Neural progenitor cell (in vitro differentiated cells): ENCODE measurements at places on chromosomes 1 and 21. TPM values are rescaled to one million over a fixed set of nuclear protein-coding genes. Genes with fewer than 3 reads are reported as not detected.

DNA sequence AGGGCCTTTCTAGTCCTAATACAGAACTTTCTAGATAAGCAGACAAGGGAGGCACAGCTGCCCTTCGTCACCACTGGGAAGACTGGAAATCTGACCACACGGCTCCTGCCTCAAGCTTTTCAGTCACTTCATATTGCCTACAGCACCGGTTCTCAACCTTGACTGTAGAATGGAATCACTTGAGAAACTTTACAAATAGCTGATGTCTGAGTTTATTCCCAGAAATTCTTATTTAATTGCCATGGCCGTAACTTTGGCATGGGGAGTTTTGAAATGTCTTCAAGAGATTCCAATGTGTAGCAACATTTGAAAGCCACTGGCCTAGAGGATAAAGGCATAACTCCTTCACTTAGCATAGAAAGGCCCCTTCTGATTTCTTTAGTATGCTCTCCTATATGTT is 42.4 kb upstream of the STMN1 start:
- H3K36me3 ChIP-seq = no peaks in the 10 kb centered on the region
- H3K27me3 ChIP-seq = peaks cover 8% of the 10 kb centered on the region
- DNase-seq = no peak
- H3K4me1 ChIP-seq = peaks cover 5% of the 10 kb centered on the region
- H3K4me3 ChIP-seq = no peak overlapping the region
- no peak overlapping the region for H3K27ac ChIP-seq

DNA sequence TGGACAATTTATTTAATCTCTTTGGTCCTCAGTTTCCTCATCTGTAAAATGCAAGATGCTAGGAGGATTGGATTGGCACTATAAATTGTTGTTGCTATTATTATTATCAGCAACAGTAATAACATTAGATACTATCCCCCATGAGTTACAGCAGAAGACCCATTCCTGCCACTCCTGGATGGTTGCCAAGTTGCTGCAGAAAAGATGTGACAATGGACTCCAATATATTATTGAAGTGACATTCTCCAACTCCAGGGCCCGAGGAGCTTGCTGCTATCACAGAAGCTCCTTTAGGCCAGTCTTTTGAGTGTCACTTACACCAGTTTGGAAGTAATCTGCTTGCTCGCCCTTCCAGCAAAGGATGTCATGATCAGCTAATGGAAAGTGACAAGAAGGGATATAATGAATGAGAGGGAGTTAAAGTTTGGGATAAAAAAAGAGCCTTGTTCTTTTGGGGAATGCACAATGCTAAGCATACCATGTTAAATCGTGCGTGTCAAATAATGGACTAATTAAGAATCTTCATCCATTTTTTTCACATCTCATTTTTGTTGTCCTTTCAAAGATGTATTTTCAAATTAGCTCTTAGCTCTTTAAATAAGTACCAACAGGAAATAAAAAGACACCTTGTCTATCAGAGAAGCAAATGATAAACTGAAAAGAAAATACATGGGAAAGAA is 19.5 kb upstream of the PROX1 start:
- no peaks in the 10 kb centered on the region for H3K27me3 ChIP-seq
- no peak overlapping the region for H3K27ac ChIP-seq
- no peaks in the 10 kb centered on the region for H3K36me3 ChIP-seq
- DNase-seq = peak; percentile 58
- H3K4me1 ChIP-seq = peaks cover 22% of the 10 kb centered on the region

DNA sequence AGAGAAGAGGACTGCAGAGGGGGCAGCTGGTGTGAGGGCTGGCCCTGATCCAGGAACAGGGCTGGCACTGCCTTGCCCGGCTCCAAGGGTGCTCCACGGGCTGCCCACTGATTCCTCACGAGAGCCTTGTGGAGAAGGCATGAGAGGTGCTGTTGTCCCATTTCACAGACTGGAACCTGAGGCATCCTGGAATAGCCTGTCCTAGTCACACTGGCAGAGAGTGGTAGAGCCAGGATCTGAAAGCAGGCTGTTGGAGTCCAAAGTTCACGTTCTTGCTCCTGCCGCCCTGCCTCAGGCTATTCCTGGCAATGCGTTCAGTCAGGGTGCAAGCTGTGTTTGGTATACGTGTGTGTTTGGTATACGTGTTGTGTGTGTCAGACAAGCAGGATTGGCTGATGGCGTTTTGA is 1.8 kb downstream of the RER1 start:
- peaks cover 9% of the 10 kb centered on the region for H3K4me1 ChIP-seq
- no peaks in the 10 kb centered on the region for H3K27me3 ChIP-seq
- no peaks in the 10 kb centered on the region for H3K36me3 ChIP-seq
- no peak overlapping the region for H3K27ac ChIP-seq
- H3K4me3 ChIP-seq = no peak overlapping the region

- no peak for DNase-seq
- no peak overlapping the region for H3K4me3 ChIP-seq
- no peaks in the 10 kb centered on the region for H3K36me3 ChIP-seq
- H3K27me3 ChIP-seq = peaks cover 9% of the 10 kb centered on the region
- H3K4me1 ChIP-seq = peaks cover 7% of the 10 kb centered on the region
- H3K27ac ChIP-seq = no peak overlapping the region
Observed at GRCh38 chr1:220697326-220697725, 7.2 kb downstream of the C1orf115 start.

The IL22RA1 gene
- total RNA-seq = 0.03 TPM in 1 of 2 replicates, not detected in the other

GRCh38 chr1:150362721-150363425 is 1.1 kb upstream of the RPRD2 start:
- peak overlapping the region; percentile 99 for H3K27ac ChIP-seq
- H3K27me3 ChIP-seq = no peaks in the 10 kb centered on the region
- H3K4me1 ChIP-seq = peaks cover 18% of the 10 kb centered on the region
- peak overlapping the region; percentile 77 for H3K4me3 ChIP-seq

DNA sequence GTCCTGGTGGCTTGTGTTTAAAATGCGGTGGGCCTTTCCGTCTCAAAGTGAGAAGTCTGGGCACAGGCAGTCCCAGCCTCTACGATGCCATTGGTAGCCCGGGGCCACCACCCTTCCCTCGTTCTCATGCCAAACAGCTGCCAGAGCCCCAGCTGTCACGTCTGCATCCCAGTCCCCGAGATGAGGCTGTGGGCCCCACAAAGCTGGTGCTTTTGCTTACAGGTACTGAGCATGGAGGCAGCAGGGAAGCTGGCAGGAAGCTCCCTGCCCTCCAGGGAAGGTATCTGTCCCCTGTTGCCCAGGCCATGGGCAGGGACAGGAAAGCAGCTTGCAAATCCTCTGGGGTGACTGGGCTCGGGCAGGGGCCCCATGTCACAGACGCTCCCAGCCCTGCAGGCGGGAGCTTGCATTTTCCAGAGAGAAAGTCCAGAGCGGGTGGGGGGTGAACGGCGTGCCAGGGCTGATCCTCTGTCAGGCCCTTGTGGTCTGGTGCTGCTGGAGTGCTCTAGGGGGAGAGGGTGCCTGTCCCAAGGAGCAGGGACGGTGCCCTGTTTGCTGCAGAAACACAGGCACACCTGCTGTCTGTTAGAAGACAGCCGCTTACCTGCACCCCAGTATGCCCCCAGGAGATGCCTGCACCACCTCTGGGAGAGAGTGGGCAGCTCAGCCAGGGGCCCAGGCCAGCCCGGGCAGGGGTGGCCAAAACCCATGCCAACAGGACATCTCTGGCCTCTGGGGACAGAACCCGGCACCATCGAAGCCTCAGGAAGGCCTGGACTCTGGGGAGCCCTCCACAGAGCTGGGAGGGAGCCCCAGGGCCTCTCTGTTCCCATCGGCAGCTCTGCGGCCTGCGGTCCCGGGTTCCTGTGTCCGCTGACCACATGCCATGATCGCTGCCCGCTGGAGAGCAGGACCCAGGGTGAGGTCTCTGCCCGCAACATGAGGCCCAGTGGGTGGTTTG is 45.9 kb downstream of the SLX9 start:
- H3K4me3 ChIP-seq = no peak overlapping the region
- H3K27me3 ChIP-seq = no peaks in the 10 kb centered on the region
- no peaks in the 10 kb centered on the region for H3K36me3 ChIP-seq
- H3K27ac ChIP-seq = no peak overlapping the region
- peaks cover 4% of the 10 kb centered on the region for H3K4me1 ChIP-seq

The RNU1-1 gene
- under 0.01 TPM in 2 replicates for total RNA-seq

The OVAAL gene
- total RNA-seq = not detected in 2 replicates

The TMEM52 gene
- 2.9 and 7.4 TPM in 2 replicates for total RNA-seq

The PLEKHN1 gene
- 0.09 TPM in 1 of 2 replicates, not detected in the other for total RNA-seq

The GPR61 gene
- total RNA-seq = 0.71 and 1.4 TPM in 2 replicates

DNA sequence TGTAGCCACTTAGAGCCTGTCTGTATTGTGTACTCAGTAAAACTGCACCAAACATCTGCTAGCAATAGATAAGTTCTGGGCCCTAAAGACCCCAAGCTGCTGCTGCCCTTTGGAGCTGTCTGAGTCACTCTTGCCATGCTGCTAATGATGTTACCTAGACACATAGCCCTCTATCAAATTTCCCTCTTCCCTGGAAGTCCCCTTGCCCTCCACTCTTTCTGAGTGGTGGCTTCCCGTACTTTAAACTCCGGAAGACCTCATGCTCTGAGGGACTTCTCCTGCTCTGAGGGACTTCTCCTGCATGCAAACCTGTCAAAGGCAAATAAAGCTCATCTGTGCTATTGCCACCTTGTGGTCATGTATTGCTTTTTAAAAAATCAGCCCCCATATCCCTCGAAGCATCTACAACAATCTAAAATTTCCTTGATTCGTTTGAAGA is 34.0 kb downstream of the FH start:
- no peak overlapping the region for H3K4me3 ChIP-seq
- no peaks in the 10 kb centered on the region for H3K27me3 ChIP-seq
- H3K4me1 ChIP-seq = no peaks in the 10 kb centered on the region
- DNase-seq = peak; percentile 28

The EDARADD gene
- total RNA-seq = 1.4 and 1.7 TPM in 2 replicates

GRCh38 chr1:192167911-192168700 is 9.8 kb downstream of the RGS18 start:
- H3K4me1 ChIP-seq = no peaks in the 10 kb centered on the region
- no peak overlapping the region for H3K4me3 ChIP-seq
- no peak for DNase-seq
- H3K27me3 ChIP-seq = no peaks in the 10 kb centered on the region

The GPR37L1 gene
- 0.06 TPM in 1 of 2 replicates, not detected in the other for total RNA-seq

DNA sequence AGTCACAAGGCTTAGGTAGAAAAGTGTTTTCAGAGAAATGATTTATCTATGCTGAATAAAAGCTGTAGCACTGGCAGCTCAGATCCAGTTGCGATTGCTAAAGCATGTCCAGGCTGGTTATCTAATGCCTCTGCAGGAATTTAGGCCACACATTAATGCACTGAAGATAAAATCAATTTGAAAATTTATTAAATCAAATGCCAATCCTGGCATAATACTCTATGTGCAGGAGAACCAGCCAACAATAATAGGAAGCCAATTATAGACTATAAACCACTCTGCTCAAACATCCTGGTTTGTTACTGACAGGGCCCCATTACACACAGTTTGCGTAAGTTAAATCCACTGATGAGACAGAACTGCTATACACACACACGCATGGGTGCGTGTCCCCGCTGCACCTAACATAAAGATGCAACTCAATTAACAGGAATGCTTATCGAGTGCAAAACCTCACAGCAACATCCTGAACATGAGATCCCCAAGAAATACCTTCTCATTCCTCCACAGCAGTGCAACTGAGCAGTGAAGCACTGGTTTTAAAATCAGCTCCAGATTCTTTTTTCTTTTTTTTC is 40.6 kb downstream of the PTP4A2 start:
- H3K4me3 ChIP-seq = no peak overlapping the region
- no peaks in the 10 kb centered on the region for H3K36me3 ChIP-seq
- H3K4me1 ChIP-seq = no peaks in the 10 kb centered on the region

The RPTN gene
- total RNA-seq = not detected in 2 replicates

The DMBX1 gene
- total RNA-seq = 0.06 and 0.56 TPM in 2 replicates

GRCh38 chr1:60942291-60942690 is 140.1 kb upstream of the NFIA start:
- no peaks in the 10 kb centered on the region for H3K36me3 ChIP-seq
- H3K27me3 ChIP-seq = no peaks in the 10 kb centered on the region
- H3K4me1 ChIP-seq = no peaks in the 10 kb centered on the region
- no peak overlapping the region for H3K4me3 ChIP-seq

DNA sequence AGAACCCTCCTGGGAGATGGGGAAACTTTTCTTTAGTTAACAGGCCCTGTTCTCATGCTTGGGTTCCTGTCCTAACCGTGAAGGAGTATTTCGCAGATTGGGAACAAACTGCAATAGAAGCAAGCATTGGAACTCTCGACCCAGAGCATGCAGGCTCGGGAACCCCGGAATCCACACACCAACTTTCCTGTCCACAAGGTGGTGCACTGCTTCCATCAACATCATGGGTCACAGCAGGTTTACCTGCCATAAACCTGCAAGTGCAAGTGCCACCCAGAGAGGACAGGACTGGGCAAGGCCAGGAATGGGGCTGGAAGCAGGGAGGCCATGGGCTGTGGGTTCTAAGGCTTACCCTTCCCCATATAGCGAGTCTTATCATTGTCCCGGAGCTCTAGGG is 6.9 kb downstream of the ENO1 start:
- H3K4me1 ChIP-seq = peaks cover 32% of the 10 kb centered on the region
- no peak overlapping the region for H3K27ac ChIP-seq
- peaks cover 55% of the 10 kb centered on the region for H3K36me3 ChIP-seq
- no peak for DNase-seq
- no peak overlapping the region for H3K4me3 ChIP-seq
- no peaks in the 10 kb centered on the region for H3K27me3 ChIP-seq

DNA sequence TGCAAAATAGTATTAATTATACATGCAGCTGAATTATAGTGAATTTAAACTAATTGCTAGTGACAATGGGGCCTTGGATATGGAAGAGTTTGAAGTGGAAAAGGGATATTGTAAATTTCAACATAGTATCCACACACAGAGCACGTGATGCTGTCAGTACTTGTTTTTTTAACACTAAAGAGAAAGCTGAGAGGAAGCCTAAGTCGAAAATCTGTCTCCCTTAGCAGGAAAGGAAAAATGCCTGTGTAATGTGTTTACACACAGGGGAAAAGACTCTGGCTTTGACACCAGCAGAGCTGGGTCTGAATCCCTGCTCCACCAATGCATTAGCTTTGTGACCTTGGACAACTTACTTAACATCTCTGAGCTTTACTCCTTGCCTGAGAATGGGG is 42.6 kb downstream of the PCSK9 start:
- H3K36me3 ChIP-seq = peaks cover 32% of the 10 kb centered on the region
- H3K27me3 ChIP-seq = no peaks in the 10 kb centered on the region
- DNase-seq = no peak

DNA sequence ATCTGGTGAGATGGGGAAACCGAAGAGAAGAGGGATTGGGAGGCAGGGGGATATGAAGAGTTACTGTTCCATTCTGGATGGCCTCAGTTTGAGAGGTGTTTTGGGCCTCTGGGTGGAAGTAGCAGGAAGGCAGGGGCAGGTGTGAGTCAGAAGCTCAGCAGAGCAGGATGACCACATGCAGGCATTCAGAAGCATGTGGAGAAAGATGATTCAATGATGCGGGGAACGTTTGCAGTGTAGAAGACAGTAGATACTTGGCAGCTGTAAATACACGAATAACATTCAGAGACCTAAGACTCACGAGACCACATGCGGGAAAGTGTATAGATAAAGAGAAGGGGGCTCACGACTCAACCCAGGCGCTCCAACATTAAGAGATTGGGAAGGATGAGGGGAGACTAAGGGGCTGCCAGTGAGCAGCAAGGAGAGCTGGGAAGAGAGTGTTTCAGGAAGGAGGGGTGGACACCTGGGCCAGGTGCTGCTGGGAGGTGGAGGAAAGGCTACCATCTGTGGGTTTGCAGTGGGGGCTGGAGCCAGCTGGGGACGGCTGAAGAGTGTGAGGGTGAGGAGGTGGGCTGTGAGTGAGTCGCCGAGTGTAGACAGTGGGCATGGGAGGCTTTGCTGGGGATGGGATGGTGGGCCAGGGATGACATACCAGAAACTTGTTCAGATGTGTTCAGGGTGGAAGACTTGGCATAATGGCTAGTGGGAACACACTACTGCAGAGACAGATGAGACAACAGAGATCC is 5.8 kb upstream of the EPS8L3 start:
- no peak for DNase-seq
- H3K4me3 ChIP-seq = no peak overlapping the region
- H3K27me3 ChIP-seq = no peaks in the 10 kb centered on the region
- no peaks in the 10 kb centered on the region for H3K36me3 ChIP-seq
